ENCODE measurements at places on chromosomes 13 and 19.

GRCh38 chr19:46426506-46427162 is 2.1 kb downstream of the PNMA8C start:
- DNase-seq, result no peak

GRCh38 chr13:113839536-113840204 is 24.2 kb downstream of the GAS6 start:
- no peak for DNase-seq

DNA sequence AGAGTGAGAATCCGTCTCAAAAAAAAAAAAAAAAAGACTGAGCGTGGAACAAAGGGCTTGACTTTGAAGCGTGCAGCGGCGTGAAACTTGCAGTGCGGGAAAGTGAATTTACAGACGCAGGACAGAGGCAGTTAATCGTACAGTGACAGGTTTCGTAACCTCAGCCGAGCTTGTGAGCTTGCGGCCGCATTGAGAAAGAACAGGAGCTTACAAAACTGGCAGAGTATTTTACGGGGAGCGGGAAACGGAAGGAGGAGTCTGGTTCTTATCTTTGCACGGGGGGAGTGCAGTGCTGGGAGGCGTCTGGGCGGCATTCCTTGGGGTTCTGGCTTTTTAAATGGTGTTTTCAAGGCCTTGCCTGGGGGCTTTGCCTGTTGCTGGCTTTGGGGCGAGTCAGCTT is 6.0 kb upstream of the BSG start:
- no peak for DNase-seq

GRCh38 chr19:50639121-50640112 is at the start of gene SYT3:
Gene SYT3, minus strand, starts transcription at chr19:50639881. Its CDS starts 2,470 bp downstream, at chr19:50637411.
- DNase-seq, result peak; percentile 30

DNA sequence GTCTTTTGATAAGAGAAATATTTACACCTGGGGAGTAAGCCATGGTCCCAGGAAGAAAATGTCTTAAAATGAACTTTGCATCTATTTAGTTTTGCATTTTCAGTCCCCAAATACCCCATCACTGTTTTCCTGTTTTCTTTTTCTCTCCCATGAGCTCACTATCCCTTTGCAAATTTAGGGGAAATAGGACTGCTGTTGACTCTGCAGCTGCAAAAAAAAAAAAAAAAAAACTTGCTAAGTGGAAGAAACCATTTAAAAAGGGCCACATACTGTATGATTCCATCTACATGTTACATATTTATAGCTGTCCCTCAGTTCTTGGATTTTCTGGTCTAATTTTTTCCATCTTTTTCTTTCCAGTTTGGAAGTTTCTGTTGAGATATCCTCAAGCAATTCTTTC is 98.2 kb upstream of the SERP2 start:
- no peak for DNase-seq

DNA sequence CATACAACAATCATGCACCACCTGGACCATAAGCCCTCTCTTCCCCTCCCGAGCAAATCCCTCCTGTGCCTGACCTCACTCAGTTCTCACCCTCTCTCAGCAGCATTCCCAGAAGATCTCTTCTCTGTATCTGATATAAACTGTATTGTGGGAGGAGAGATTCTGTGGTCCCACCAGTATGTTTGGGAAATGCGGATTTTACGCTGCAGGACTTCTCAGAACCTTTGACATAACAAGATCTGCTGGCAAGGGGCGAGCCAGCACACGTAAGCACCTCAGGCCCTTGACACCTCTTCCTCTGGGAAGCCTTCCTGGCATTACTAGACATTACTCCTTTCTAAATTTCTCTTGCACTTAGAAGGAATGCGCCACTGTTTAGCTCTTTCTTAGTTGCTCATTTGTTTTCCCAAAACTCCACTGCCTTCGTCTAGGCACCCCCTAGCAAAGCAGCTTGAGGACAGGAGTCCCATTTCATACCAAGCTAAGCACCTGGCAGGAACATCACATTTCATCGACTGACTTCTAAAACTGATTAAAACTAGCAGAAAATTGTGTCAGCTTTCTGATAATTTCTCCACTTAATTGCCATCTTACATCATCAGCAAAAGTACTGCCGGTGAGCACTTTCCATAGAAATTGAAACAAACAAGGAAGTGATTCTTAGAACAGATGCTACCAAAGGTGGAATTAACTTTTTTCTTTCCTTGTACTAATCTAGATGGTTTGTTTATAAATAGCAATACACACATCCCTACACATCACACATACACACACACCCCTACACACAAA is 63.2 kb downstream of the CCDC70 start:
- no peak for DNase-seq

DNA sequence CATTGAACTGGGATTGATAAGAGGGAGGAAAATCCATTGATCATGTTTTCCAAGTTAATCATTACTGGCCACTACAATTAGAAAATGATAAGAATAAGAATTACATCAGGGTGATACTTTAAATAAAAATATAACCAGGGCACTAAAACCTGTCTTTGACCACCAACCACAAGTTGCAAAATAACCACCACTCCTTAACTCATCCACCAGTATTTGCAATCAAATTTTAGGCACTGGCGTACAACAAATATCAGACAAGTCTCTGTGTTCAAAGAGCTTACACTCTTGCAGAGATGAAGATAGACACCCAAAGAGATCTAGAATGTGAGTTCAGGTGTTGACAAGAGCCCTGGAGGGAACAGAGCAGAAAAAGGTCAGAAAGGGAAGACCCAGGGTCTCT is 514 bp downstream of the CEACAM3 start:
- DNase-seq, result no peak

DNA sequence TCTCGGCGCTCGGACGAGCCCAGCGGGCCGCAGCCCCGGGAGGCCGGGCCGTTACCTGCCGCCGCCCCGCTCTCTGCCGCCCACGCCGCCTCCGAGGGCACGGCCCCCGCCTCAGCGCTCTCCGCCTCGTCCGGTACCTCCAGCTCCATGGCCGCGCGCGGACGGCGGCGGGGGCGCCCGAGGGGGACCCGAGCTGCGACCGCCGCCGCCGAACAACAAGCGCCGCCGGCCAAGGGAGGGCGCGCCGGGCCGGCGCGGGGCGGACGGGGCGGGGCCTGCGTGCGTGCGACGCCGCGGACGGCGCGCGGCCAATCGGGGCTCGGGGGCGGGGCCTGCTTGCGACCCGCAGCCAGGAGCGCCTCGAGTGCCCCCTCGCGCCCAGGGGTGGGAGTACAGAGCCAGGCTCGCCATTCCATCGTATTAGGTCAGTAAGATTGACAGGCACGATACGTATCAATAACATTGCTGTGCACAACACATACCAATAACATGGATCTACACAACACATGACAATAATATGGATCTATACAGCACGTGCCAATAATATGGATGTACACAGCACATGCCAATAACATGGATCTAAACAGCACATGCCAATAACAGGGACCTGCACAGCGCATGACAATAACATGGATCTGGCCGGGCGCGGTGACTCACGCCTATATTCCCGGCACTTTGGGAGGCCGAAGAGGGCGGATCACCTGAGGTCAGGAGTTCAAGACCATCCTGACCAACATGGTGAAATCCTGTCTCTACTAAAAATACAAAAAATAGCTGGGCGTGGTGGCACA is at the start of gene PIP5K1C:
Gene PIP5K1C, minus strand, starts transcription at position 227 of the 791 bp plus-strand sequence. Its CDS starts 78 bp downstream, at position 149.
- peak; percentile 87 for DNase-seq

DNA sequence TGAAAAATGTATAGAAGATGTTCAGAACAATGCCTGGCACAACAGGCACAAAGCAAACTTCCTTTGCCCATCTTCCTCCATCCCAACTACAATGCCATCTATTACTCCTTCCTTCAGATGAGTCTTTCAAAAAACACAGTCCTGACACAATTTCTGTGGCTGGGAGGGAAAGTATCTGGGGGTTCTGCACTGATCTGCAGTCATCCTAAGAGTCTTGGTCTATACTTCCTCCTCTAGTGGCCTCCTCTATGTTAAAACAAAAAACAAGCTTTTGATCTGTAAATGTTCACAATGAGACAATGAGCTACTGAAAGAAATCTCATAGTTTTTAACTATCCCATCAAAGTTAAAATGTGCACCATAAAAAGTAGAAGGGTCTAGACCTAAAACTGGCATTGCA is 44.8 kb downstream of the USP12 start:
- DNase-seq, result no peak

DNA sequence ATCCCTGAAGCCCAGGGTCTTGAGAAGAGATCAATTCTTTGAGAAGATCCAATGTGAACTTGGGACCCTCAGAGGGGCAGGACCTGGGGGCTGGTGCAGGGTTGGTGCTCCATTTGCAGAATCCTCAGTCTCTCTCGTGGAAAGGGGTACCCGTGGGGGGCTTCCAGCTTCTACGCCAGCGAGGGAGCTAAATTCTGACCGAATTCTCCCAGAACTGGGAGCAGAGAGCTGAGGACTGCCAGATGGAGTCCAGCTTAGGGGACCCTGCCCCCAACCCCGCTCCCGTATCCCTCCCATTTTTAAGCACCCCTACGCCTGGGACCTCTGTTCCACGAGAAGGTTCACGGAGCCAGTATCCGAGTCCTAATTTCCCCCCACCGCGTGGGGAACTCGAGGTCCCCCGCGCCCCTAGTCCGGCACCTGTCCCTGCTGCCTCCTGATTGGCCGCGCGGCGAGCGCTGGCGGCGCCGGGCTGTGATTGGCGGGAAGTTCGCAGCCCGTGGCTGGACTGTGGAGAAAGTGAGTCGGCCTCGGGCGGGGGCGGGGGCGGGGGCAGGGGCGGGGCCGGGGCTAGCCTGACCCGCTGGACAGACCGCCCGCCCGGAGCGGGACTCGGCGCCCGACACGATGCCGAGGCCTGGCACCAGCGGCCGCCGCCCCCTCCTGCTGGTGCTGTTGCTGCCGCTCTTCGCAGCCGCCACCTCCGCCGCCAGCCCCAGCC is 4.4 kb upstream of the LTBP4 start:
- DNase-seq, result no peak

DNA sequence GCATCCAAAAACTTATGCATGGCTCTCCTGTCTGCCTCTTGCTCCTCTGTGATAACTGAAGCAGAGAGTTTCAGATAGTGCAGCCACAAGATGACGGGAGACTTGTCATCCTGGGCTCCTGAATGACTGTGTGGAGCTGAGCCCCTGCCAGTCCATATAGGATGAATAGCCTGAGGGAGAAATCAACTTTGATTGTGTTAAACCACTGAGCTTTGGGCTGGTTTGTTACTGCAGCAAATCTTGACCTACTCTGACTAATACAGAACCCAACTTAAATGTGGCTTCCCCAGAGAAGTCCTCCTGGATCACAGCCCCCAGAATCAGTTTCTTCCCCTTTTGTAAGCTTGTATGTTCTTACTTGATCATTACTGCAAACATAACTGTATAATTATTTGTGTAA is 11.2 kb upstream of the ATG4D start:
- DNase-seq, result no peak

GRCh38 chr13:85013006-85013405 is 786.2 kb downstream of the SLITRK6 start:
- no peak for DNase-seq

DNA sequence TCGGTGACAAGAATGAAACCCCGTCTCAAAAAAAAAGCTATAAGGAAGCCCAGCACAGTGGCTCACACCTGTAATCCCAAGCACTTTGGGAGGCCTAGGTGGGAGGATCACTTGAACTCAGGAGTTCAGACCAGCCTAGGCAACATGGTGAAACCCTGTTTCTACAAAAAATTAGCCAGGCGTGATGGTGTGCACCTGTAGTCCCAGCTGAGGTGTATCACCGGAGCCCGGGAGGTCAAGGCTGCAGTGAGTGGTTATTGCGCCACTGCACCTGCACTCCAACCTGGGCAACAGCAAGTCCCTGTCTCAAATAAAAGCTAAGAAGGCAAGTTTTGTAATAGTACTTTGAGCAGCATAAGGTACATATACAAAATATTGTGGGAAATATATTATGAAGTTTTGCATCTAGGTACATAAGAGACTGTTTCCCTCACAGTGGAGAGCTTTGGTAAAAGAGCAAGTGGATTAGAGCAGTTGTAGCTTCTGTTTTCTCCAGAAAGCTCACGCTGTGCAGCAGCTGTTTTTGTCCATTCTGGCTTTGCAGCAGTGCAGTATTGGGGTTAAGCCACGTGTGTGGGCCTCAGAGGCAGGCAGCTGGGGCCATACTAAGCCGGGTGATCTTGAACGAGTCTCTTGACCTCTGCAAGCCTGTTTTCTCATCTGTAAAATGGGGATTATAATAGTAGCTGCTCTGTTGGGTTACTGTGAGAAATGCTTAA is 35.4 kb downstream of the ARHGAP35 start:
- DNase-seq, result no peak

- no peak for DNase-seq
These were observed 2.8 kb downstream of the TBC1D17 start for GRCh38 chr19:49880162-49880869.

- DNase-seq, result no peak
These were observed 245.5 kb downstream of the TUBA3C start for GRCh38 chr13:18936104-18936503.

DNA sequence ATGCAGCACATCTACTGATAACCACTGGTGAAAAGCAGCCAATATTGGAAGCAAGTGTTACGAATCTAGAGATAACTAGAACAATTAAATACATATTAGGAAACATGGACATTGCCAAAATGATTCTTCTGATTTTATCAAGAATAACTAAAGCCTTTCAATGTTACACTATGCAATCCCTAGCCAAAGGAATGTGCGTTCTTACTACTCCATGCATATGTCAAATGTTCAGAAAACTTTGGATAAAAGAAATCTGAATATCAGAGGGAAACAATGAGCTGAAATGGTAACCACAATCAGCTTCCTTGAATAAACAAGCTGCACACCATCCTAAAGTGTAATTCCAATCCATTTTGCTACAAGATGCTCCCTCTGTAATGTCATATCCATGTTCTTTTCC is 951 bp upstream of the POSTN start:
- no peak for DNase-seq

DNA sequence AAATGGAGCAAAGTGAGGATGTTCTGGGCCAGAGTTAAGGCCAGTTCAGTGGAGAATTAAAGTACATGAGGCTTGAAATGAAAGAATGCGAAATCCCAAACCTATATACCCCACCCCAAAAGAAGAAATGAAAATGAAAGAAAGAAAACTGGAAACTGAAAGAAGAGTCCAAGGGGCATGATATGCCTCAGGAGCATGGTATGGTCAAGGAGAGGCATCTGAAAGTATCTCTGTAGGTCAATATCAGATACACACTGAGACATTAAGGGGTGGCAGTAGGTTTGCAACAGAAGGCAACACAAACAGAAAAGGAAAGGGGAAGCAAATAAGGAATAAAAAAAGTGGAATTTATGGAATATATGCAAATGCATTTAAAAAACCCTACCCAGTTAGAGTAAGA is 166.5 kb downstream of the COG6 start:
- no peak for DNase-seq

DNA sequence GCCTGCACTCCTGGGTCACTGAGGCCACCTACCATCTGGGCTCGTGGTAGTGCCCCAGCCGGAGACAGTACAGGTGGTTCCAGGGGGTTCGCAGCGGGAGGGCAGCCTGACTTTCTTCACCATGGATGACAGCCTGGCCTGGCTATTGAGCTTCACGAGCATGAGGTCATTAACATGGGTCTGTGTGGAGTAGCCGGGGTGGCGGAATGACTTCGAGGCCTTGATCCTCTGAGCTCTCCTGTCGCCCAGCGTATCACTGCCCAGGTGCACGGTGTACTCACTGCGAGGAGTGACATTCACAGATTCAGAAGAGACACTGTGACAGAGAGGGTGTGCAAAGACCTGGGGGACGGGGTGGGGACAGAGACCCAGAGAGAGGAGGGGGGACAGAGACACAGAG is 3.5 kb downstream of the KLK7 start:
- DNase-seq, result no peak

Measured in stimulated activated CD4-positive, alpha-beta T cell treated with anti-CD3 and anti-CD28 coated beads, Interleukin-4, amount 100 ng/mL, for 4 hours (primary cell).